HuH-7.5 (cell line): ENCODE measurements at places on chromosomes 13 and 19.

DNA sequence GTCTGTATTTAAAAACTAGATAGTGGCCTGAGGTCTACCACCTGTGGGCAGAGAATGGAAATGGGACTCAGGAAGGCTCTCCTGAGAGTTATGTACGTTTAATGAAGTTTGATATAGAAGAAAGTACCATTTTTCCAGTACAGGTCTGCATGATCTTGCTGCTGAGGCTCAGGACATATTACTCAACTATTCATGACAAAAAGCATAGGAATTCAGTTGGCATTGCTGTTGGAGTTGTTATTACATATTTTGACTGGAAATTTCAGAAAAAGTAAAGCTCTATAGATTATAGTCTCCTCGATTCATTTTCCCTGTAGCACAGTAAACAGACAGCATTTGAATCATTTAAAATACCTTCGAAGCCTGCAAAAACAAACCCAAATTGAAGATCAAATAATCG is 469.8 kb downstream of the DCT start:
- no peak for DNase-seq

DNA sequence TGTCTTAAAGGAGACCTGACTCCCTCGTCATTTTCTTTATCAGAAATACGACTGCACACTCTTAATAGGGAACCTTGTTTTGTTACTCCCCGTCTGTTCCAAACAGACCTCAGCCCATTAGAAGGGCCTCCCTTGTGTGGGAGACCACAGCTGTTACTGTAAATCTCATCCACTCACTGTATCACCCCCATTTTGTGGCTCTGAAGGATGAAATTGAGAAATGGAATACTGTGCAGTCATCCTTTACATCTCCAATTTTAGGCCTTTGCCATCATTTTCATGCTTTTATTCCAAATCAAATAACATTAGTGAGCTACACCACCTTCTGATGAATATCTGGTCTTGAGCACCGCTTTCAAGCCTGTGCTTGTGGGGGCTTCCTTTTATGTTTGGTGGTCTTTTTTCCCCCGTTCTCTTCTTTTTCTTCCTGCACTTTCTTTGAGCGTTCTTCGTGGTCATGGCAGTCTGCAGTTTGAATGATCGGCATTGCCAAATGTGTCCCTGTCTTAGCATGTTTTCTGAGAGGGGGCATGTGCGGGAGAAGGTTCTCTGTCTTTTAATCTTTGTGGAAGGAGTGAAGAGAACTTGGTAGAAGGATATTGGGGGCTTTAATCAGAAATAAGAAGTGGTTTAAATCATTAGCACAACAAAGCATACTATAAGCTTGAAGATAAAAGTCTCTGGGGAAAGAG is 65.8 kb downstream of the GGACT start:
- DNase-seq, result no peak

DNA sequence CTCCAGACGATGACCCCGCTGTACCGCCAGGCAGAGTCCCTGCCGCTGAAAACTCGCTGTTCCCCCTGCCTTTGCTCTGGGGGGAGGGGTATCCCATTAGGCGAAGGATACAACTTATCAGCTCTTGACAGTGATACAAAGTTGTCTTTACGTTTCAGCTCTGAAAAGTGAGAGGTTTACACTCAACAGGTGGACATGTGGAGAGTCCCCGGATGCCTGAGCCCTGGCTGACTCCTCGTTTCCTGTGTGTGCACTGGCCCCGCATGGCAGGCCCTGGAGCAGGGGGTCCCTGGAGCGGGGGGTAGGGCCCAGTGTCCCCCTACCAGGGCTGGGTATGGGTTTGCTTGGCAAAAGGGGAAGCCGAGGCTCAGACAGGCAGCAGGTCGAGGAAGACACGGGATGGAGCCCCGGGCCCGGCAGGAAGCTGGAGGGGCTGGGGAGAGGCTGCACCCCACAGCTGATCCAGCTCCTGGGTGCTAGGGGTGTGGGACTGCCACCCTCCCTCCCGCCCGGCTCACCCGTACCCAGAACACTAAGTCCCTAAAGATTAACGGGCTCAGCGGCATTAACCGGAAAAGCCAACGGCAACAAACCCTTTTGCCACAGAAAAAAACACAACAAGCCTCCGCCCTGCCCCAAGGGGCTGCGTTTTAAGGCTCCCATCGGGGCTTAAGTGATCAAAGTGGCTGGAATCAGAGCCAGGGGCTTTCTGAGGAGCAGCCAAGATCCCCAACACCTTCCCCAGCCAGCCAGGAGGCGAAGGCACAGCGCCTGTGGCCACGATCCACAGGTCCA is 5.6 kb downstream of the TCF3 start:
- no peak for DNase-seq

DNA sequence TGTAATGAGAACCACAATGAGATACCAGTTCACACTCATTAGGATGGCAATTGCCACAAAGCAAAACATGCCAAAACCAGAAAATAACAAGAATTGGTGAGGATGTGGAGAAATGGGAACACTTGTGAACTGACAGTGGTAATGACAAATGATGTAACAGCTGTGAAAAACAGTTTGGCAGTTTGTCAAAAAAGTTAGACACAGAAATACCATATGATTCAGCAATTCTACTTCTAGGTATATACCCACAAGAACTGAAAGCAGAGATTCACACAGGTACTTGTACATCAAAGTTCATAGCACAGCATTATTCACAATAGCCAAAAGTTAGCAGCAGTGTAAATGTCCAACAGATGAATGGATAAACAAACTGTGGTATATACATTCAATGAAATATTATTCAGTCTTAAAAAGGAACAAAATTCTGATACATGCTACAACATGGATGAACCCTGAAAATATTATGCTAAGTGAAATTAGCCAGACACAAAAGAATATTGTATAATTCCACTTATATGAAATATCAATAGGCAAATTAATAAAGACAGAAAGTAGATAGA is 96.5 kb downstream of the UGGT2 start:
- no peak for DNase-seq

DNA sequence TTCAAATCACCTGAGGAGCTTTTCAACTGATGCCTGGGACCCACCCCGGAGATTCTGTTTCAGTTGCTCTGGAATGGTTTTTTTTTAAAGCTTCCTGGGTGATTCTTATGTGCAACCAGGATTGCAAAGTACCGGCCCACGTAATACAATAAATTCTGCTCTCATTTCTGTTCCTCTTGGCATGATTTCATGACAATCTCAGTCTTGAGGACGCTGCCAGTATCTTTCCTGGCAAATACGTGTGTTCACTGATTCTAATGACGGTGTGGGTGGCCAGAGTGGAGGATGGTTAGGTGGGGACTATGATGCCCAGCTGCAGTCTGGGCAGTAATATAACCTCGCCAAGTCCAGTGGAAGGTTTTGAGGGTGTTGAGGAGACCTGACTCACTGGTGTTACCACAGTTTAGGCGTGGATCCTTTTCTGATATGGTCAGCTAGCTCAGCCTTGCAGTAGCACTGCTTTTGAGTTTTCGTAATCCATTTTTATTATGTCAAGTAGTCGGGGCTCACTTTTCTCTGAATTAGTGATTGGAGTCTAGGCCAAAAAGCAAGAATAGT is 49.4 kb downstream of the FAM124A start:
- no peak for DNase-seq

DNA sequence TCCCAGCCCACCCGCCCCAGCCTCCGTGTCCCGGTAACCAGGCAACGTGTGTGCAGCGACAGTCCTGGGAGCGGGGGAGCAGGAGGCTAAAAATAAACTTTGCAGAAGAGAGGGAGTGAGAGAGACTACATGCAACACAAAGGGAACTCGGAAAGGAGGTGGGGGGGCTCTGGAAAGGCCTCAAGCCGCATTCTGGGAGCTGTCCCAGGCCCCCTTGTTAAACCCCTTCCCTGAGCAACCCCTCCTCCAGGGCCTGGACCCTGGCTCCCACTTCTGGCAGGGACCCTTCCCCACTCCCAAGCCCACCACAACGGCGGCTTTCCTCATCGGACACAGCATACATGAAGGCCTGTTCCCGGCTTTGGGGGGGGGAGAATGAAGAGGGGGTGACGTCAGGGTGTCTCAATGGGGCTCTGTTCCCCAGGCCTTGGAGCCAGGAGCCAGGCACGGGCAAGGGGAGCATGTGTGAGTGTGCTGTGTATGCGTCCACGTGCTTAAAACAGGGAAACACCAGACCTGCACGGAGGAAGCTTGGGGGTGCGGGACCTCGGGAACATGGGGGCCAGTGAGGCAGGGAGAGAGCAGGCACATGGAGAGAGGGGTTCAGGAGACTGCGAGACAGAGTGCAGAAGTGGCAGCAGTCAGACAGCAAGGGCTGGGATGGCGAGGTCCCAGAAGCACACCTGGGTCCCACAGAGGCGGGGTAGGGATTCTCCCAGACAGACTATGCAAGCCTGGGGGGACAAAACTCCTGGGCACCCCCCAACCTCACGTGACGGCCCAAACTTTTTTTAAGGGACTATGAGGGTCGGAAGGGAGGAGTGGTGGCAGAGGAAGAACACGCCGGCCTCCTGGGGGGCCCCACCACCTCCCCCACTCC is 2.3 kb downstream of the ERF start:
- no peak for DNase-seq
